Activated CD8-positive, alpha-beta memory T cell treated with anti-CD3 and anti-CD28 coated beads for 1 hour (primary cell): ENCODE measurements at places on chromosomes 5 and 9.

DNA sequence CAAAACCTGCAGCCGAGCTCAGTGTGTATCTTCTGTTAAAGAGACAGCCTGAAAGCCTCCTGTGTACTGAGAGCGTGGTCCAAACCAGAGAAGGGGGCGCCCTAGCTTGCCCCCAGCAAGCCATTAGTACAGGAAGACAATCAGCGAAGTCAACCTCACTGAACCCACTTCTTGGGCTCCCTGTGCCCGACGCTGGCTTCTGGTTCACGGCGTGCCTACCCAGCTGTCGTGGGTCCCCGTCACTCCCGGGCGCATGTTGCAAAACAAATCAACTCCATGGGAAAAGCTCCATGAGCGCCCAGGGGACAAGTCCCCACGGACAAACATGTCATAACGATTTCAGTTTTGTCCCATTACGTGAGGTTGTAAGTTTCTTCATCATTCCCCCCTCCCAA is 326.9 kb downstream of the SH3GL2 start:
- DNase-seq, result no peak

DNA sequence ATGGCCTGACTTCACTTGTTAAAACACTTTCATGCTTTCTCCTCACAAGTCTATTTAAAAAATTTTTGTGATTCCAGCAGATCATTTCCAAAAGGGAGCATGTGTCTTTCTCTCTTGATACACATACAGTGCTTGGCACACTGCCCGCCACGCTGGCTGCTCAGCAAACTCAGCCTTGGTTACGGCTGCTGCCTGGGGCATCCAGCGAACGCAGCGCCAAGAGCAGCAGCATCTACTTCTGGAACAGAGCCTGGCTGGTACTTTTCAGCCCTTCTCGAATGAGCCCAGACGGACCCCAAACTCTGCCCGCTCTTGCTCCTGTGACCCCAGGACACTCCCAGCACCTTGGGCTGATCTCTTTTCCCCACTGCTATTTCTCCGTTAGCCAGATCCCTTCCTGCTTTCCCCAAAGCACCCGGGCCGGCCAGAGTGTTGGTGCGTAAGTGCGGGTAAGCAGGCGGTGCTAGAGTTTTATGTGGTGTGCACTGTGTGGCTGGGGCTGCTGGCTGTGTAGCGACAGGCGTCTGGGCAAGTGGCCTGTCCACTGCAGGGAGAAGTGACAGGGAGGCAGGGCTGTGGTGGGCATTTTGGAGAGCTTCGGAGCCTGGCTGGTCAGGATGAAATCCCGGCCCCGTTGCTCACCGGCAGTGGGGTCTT is 73.2 kb downstream of the SH3PXD2B start:
- no peak for DNase-seq

DNA sequence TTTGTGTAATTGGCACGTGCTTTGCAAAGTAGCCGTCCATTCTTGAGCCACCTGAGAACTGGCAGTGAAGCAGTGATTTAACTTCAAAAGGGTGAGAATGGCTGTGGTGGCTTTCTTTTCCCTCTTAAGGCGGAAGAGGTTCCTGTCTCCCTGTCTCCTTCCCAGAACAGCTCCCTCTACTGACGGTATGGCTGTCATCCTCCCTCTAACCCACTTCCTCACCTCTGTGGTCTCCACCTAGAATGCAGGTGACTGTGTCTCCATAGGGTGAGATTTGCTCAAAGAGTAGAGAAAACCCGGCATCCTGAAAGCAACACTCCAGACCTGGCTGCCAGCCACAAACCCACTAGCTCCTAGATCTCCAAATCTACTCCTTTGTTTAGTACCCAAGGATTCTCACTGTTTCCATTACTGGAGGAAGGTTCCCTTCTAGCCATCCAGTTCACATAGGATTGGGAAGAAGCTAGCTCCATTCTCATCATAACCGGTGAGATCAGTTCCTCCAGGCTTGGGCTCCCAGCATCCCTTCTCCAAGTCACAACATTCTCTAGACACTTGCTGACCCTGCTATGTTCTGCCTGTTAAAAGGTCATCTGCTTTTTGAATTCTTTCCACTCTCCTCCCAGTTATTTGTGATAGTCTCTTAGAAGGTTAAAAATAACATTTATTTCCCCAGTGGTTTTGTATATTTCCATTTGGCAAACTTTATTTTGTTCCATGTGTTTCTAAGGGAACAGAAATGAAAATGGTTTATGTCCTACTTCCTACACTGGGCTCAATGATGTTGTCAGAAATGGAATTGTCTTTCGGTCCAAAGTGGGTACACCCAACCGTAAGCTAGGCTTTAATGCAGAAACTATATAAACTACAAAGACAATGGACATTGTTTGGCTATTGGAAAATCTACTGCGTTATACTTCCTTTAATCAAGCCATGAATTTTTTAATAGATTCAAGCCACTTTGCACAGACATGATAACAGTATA is 269.4 kb downstream of the CWC27 start:
- DNase-seq, result no peak

DNA sequence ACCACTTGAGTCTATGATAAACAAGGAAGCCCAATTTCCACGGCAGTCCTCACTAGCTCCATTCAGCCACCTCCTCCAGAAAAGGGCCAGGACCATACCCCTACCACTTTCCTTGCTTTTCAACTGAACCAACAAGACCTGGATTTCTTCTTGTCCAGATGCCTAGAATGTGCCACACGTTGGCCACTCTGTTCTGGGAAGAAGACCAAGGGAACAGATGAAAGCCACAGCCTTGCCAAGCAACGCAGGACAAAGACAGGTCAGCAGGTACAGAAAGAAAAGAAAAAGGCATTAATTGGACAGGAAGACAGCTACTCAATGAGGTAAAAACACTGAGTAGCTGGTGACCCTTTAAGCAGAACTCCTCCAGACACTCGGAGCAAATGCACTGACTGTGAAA is 2.2 kb downstream of the CCNJL start:
- DNase-seq, result no peak

- DNase-seq, result no peak
These were observed 185.0 kb upstream of the PRLR start for GRCh38 chr5:35415309-35415708.

GRCh38 chr9:135440620-135441019 is 39.0 kb upstream of the PPP1R26 start:
- no peak for DNase-seq

- DNase-seq, result no peak
These were observed 371.1 kb upstream of the ZNF608 start for GRCh38 chr5:125117566-125117965.

GRCh38 chr9:112038017-112038408 is 137.1 kb downstream of the SUSD1 start:
- DNase-seq, result no peak

DNA sequence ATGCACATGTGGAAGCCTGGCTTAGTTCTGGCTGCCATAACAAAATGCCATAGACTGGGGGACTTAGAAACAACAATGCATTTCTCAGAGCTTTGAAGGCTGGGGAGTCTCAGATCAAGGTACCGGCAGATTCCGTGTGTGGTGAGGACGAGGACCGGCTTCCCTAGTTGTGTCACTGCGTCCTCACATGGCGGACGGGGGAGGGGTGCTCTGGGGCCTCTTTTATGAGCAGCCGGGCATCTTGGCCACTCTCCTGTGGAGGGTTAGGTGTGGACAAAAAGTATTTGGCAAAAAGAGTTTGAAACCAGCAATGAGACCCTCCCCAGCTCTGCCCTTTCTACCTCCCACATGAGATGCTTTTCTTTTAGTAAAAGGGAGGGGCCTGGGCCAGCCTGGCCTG is 118.5 kb upstream of the LPCAT1 start:
- DNase-seq, result no peak

GRCh38 chr5:176995896-176996767 is 10.4 kb downstream of the UIMC1 start:
- no peak for DNase-seq

GRCh38 chr9:115413766-115414382 is 295.9 kb upstream of the TNC start:
- no peak for DNase-seq

- DNase-seq, result no peak
These were observed 3.5 kb downstream of the RPS14 start for GRCh38 chr5:150446088-150446487.

GRCh38 chr9:69386651-69387050 is 61.6 kb downstream of the ENTREP1 start:
- DNase-seq, result no peak

DNA sequence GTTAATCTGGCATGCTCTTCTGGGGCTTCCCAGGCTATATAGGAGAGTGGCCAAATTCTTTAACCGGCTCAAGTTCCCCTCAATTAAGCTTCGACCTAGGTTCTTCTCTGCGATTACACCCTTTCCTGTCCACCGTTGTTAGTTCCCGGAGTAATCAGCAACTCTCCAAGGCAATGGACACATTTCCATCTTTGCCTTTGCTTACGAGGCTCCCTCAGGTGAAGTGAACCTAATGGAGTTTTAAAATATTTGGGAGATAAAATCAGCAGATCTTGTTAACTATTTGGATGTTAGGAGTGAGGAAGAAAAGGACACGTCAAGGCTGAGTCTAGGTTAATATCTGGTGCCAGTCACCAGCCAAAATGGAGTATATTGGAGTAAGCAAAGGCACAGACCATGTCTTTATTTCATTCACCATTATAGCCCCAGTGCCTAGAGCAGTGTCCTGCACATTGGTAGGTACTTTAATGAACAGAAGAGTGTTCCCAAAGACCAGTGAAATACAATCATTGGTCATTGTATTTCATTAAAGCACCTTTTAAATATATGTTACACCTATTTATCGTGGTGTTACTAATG is 515 bp downstream of the UTP15 start:
- no peak for DNase-seq

DNA sequence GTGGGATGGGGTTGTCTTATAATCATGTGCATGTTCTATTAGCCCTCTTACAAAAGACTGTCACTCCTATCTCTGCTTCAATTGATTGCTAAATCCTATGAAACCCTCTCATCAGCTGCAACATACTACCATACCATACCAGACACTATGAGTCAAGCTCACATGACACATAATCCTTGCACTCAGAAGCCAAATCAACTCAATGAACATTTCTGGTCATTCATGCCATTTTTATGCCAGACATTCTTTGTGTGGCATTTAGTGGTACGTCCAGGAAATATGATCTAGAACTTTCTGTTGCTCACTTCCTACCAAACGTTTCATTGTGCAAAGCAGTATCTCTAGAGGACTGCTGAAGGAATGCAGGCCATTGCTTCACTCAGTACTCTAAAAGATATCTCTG is 159.2 kb upstream of the GNA14 start:
- no peak for DNase-seq

DNA sequence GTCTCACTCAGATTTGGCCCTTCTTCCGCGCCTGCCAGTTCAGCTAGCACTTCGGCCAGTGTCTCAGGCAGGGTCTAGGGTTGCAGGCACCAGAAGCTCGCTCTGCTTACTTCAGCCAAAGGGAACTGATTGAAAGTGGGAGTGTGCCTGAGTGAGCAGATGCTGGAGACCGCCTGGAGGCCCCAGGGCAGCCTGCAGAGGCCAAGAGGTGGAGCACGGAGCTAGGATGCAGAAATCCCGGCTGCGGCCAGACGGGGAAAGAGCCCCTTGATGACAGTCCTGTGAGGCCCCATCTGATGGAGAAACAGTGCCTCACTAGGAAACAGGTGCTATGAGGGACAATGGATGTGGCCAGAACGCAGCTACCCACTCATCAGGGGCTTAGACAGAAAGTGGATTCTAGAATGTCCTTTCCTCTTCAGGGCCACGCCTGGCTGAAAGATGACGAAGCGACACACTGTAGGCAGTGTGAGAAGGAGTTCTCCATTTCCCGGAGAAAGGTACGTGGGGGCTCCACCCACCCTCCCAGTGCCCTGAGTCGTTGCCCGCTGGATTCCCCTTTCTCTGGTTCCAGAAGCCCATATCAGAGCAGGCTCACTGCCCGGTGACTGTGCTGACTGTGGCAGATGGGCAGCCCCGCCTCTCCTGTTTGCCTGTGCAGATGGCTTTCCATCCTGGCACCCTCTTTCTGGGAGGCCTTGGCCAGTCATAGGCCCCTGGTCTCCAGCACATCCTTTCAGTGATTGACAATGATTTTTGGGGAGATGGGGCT is 16.1 kb downstream of the HNRNPH1 start:
- no peak for DNase-seq

GRCh38 chr5:64451551-64451950 is 54.3 kb upstream of the RGS7BP start:
- DNase-seq, result no peak

DNA sequence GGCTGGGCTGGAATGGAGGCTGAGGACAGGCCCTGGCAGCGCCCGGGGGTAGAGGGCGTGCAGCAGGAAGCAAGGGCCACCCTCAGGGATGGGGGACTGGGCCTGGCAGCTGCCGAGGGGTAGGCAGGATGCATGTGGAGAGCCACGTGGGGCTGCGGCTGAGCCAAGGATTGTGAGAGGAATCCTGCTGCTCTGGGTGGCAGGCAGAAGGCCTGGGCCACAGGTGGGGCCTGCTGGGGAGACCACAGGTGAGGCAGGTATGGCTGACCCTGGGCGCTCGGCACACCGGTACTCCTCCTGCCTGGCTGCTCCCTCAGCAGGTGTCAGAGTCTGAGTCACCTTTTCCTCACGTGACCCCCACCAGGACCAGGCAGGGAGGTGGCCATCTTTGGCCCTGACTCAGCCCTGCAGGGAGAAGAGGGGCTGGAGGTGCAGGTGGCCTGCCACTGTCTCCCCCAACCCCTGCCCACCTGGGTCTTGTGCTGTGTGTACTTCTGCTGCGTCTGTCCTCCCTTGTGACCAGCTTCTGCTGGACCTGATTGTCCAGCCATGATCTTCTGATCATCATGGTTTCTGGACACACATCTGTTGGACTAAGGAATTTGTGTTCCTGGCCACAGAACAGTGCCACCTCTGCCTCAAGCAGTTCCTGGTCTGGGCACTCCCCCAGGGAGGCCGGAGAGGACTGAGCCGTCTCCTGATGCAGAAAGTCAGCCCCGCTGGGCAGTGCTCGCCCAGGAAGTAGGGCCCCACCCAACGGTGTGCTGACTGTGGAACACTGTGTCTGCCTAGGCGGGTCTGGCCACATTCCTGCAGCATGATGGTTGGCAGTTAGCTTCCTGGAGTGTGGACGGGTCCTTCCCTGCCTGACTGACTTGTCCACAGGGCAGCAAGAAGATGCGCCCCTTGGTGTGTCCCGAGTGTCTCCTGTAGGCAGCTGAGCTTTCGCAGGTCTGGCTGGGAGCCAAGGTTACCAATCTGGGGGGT is 6.4 kb downstream of the ARRDC1 start:
- DNase-seq, result no peak

GRCh38 chr9:131258186-131258585 is 18.1 kb downstream of the FAM78A start:
- no peak for DNase-seq
